Heart left ventricle (tissue), 16 donors: ENCODE measurements at places on chromosomes 16 and 17.

DNA sequence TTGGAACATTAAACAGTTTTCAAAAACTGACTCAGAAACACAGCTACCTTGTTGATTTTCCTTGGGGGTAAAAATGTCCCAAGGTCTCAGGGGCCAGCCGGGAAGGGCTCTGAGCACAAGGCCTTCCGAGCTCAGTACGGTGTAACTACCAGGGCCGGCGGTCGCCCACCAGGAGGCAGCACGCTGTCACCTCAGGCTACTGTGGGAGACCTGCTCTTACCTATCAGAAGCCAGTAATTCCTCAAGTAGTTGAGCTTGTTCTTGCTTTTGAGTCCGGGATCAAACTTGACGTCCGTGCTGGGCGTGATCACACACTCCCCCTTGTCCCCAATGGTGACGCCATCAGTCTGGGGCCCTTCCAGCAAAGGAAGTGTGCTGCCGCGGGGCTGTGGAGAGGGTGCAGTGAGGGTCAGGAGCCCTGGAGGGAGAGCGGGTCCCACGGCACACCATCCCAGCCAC lies 43.4 kb upstream of the ICAM2 start:
- peak; percentile 45 for DNase-seq

- no peak for DNase-seq
These were observed 57.9 kb upstream of the SLC12A3 start for GRCh38 chr16:56807011-56807675.

DNA sequence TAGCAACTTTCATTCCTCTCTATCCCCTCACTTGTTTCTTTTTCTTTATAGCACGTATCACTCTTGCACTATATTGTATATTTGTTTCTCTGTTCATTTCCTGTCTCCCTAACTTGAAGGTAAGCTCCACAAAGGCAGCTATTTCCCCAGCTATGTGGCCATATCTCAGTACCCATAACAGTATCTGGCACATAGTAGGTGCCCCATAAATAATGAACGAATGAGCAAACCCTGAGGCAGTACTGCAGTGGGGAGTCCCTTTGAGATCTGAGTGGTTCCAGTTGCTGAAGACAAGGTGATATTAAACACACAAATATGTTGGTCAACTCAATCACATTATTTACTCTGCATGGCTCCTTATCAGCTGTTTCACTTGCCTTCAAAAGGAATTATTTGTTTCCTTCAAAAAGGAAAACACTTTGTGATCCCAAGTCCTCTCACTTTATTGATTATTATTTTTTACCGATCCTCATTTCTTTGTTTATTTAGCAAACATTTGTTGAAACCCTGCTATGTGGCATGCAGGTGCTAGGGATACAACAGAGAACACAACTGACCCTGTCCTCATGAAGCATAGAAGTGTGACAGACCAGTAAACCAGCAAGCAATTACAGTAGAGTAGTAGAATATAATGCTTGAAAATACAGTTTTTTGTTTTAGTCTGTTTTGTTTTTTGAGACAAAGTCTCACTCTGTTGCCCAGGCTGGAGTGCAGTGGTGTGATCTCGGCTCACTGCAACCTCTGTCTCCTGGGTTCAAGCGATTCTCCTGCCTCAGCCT lies 5.7 kb upstream of the ADAP2 start:
- no peak for DNase-seq

DNA sequence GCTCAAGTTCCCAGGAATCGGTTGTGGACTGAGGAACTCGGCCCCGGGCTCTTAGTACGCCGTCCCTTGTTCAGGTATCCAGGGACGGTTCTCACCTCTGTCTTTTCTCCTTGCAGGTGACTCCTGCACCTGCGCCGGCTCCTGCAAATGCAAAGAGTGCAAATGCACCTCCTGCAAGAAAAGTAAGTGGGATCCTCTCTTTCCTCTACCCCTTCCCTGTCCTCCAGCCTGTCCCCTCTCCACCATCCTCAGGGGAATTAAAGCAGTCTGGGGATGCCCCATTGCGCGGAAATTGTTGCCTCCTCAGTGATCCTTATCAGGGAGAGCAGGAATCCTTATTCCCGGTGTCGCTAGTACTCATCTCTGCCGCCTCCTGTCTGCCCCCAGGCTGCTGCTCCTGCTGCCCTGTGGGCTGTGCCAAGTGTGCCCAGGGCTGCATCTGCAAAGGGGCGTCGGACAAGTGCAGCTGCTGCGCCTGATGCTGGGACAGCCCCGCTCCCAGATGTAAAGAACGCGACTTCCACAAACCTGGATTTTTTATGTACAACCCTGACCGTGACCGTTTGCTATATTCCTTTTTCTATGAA lies 585 bp downstream of the MT2A start:
- DNase-seq = peak; percentile 36

DNA sequence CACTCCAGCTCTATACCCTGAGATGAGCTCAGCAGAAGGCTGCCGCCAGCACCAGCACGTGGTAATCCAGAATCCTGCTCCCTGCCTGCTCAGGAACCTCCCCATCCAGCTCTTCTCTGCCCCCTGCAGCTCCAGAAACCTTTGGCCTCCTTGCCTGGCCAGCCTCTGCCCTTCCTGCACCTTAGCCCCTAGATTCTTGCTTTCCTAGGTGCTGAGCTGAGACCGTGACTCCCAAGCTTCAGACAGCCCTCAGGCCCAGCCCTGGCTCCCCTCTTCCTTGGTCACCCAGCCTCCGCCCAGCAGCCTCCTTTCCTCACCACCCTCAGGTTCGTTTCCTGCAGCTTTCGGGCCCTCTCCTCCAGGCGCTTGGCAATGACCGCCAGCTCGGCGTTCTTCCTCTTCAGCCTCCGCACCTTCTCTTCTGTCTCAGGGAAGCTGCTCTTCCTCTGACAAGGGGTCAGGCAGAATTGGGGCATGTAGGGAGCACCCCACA lies 2.6 kb downstream of the TSPOAP1 start:
- no peak for DNase-seq

GRCh38 chr17:59466946-59467801 lies 98.2 kb upstream of the DHX40 start:
- no peak for DNase-seq
